ENCODE measurements at places on chromosomes 6 and 20.

- DNase-seq, result no peak
These were observed 138.7 kb downstream of the MACROD2 start for GRCh38 chr20:14134004-14134403.

DNA sequence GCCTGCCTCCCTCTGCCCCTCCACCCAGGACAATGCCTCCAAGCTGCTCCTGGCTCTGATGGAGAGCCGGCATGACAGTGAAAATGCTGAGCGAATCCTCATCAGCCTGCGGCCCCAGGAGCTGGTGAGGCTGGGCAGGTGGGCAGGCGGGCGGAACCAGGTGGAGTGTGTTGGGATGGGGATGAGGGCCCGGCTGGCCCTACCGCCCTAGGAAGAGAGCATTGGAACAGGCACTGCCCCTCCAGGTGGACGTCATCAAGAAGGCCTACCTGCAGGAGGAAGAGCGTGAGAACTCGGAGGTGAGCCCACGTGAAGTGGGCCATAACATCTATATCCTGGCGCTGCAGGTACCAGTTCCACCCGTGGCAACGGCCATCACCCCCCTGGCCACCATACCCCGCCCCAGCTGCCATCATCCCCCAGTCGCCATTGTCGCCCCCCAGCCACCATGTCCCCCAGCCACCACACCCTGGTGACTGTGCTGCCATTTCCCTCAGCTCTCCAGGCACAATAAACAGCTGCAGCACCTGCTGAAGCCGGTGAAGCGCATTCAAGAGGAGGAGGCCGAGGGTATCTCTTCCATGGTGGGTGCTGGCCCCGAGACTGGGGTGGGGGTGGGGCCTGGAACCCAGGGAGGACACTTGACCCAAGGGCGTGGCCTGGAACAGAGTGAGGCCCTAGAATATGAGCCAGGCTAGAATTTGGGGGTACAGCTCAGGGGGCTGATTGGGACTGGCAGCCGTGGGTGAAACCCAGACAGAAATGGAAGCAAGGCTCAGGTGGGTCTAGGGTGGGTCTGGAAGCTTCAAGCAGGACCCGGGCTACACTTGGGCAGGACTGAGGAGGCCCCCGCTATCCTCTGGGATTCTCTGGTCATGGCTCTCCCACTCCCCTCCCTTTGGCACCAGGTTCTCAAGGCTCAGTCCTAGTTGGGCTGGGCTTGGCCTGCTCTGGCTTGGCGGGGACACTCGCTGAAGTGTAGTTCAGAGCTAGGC is 24.2 kb downstream of the UQCC2 start:
- DNase-seq, result no peak

DNA sequence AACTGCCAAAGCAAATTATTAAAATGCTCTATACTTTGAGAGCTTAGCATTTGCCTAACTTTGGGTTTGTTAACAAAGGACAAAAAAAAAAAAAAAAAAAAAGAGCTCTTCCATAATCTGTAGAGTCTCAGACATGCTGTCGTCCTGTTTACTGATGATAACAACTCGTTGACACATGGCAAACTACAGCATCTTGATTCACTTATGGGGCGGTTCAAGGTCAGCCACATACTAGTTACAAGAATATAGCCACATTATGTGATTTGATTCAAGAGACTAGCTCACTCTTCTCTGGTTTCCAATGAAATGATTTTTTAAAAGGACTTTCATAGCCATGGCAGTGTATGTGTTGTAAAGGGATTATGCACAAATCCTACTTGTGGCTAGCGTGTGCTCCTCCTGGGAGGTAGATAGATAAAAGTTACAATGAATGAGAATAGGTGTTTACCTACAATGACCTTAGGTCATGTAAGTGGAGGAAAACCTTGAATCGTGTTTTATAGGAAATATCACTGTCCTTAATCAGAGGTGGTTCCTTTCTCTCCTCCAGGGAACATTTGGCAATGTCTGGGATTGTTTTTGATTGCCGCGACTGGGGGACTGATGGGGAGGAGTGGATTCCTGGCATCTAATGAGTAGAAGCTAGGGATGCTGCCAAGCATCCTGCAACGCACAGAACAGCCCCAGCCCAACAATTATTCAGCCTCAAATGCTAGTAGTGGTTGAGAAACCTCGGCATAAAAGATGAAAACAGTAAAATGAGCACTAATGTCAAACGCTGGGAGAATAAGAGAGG is 969.2 kb upstream of the SLC35B3 start:
- DNase-seq, result no peak

GRCh38 chr6:112257178-112257855 is 3.0 kb upstream of the LAMA4 start:
- DNase-seq, result no peak

DNA sequence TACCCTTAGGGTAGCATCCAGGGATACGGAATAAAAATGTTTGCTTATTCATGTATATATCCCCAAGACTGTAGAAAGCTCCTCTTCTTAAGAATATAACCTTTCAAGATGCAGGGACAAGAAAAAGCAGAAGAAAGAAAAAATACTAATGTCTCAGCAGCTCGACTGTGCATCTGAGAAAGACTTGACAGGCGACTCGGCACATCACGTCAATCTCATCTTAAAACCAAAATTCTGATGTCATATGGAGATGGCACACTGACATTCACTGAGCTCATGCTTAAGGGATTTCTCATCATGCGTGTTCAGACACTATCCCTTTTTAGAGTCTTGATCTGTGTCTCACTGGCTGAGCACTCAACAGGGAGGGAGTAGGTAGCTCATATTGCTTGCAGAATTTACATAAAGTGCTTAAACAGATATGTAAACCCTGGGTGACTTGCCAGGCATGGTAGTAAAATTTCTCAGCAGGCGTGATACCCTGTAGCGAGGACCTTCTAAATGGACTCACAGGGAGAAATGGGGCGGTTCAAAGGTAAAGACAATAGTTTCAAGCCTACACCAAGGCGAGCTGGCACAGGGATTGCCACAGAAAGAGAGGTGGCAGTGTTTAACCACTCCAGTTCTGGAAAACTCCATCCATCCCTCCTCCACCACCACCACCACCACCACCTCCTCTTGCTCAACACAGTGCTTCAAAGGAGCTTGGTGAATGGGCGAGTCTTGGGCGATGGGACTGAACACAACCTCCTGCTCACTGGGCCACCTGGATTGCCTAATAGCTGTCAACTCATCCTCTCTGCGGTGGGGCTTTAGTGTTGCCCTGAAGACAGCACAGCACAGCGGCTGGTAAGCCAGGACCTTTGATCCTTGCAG is 330.5 kb downstream of the TFAP2A start:
- DNase-seq, result no peak

- DNase-seq, result no peak
These were observed 102.6 kb upstream of the TNFAIP3 start for GRCh38 chr6:137764464-137764863.

GRCh38 chr20:4154958-4155411 is 139.6 kb upstream of the RNF24 start:
- DNase-seq, result no peak

DNA sequence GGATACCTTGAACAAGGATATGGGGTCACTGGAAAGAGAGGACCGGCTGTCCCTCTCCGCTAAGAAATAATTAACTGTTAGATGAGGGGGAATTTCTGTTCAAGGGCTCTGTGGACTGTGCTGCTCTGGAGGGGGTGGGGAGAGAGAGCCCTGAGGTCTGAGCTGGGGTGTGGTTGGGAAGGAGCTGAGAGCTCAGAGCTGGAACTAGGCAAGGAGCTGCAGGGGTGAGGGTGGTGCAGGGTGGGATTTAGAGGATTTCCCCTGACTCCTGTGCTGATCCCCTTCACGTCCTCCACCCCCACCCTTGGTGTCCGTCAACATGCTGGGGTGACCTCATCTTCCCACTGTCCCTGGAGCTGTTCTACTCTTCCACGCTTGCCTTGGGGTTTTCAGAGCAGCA is 52.5 kb downstream of the HLA-A start:
- no peak for DNase-seq

DNA sequence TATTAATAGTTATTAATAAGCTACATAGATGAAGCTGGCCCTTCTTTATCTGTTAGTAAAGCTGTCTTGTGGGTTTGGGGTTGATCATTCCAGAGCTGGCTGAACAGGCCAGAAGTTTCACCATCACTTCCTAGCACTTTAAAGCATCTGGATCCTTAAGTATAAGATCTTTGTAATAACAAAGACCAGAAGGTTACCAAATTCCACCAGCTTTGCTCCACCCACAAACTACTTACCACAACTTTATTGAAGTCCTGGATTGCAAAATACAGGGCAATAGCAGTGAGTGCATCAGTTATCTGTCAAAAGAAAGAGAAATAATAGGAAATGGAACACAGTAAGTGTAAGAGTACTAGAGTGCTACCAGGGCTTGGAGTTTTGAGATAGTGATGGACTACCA is 33.0 kb downstream of the PIGU start:
- no peak for DNase-seq

DNA sequence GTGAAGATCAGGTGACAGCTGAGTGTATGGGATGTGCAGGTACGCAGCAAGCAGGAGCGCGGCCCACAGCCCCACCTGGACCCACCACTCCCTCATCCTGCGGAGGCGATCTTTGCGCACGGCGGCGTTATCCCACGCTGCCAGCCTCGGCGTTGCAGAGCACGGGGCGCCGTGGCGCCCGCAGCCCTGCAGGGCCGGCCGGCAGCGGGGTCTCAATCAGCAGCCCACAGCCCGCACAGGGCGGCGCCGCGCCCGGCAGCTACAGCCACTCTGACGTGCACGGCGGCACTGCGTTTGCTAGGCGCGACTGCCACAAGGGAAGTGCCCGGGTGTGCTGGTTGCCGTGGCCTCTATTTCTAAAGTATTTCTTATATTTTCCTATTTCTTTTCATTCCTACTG is 46.9 kb downstream of the LAMA2 start:
- no peak for DNase-seq

- DNase-seq, result no peak
These were observed 16.7 kb upstream of the MAK start for GRCh38 chr6:10854922-10855632.

DNA sequence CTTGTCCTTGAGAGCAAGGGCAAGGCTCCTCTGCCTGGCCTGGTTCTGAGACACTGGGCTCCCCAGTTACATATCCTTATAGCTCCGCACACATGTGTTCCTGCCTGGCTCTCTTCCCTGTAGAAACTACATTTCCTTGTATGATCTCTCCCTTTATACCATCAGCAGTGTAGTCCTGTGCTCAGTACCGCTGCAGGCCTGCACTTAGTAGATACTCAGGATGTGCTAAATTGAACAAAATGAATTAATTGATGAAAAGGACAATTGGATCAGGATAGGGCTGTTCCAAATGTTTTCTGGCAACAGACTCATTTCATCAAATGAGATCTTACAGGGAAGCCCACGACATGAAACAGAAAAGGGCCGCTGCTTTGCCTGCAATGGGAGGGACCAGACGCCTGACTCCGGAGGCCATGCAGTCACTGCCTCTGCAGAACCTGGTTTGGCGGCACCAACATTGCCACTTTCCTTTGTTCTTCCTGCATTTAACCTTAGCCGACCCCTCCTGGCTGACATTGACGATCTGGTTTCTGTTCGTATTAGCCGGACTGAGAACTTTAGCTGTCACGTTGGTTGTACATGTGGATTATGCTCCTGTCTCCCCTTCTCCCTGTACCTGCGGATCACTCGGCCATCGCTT is 53.3 kb downstream of the CHMP4B start:
- no peak for DNase-seq

DNA sequence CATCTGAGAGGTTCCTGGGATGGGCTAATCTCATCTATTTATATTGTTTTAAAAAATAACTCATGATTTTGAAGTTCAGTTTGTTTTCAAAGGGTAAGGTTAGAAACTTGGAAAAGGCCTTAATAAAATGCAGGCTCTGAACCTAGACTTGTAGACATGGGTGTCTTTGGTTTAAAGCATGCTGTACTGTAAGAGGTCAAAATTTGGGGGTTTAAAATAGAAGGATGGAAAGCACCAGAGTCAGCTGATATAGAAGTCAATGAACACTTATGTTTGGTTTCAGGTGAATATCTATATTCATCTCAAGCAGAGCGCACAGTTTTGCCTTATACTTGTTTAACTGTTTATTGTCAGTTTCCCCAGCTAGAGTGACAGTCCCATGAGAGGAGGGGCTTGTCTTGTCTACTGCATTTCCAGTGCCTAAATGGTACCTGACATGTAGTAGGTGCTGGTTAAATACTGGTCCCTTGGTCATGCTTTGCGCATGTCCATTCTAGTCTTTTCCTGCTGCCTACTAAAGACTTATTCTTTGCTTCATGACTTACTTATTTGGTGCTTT is 112.3 kb upstream of the DTNBP1 start:
- DNase-seq, result no peak

DNA sequence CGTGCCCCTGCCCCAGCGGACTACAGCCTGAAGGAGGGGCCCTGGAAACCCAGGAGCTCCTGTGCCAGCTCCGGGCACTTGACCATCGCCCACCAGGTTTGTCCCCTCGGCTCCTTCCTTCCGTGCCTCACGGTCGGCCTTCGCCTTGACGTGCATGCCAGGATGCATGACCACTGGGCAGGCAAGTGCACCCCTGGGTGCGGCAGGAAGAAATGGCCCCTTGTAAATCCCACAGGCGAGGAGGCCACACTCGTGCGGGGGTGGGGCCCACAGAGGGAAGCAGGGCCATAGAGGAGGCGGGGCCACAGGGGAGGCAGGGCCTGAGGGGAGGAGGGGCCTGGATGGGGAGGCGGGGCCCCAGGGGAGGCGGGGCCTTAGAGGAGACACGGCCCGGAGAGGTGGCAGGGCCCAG is 81.7 kb downstream of the YTHDF1 start:
- DNase-seq, result no peak

DNA sequence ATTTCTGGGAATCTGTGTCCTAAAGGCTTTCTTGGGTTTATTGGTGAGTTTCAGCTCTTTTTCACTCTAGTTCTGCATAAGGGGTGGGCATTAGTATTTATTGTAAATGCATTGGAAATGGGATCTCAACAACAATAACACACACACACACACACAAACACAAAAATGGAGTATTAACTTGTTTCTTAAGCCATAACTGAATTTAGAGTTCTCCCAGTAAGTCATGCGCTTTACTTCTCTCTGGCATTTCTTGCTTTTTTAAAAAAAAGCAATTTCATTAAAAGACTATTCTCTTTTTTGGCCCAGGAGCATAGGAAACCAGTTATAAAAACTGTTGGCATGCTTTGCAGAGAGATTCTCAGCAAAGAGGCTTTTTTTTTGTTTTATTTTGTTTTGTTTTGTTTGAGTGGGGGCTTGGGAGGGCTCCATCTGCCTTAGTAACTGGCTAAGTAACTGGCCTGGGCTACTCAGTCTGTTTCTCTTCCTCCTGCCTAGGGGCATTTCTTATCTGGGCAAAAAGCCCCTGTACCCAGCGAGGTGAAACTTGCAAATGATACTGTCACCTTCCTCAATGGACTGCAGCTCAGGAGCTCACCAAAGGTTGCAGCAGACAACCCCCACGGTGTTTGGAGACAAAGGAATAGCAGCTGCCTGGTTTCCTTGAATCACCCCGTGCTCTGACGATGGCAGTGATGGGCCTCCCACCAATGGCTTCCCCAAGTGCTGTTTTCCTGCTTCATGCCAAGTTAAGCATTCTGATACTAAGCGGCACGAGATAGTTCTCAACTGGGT is 128.5 kb downstream of the BCAS1 start:
- peak; percentile 72 for DNase-seq
